ENCODE measurements at places on chromosomes 7 and 10.

DNA sequence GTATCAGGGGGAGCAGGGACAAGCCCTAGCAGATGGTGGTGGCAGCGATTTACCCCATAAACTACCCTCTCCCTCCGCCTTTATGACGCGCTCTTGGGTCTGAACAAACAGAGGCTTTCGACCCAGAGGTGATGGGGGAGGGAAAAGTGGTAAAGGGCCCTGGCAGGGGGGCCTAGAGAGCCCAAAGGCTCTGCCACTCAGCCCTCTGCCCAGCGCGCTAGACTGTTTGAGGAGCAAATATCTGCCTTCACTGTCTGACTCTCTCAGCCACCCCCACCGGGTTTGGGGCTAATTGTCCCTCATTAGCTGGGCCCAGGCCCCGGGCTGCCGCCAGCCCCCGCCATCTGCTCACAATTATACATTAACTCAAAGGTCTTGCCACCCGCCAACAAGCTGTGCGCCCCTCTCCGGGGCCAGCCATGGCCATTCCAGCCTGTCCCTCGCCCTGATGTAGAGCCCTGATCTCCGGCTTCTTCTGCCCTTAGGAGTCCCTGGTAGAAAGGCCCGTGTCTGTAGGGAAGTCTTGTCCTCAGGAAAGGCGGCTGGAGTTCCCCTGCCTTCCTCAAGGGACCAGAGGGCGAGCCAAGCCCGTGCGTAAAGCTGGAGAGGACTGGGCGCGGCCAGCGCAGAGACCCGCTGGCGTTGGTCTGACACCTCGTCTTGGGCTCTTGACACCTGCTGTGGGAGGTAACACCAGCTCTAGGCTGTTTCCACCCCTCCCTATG lies 1.9 kb upstream of the PAX4 start:
- DNase-seq, result no peak

GRCh38 chr10:104032144-104032775 lies 53.4 kb downstream of the COL17A1 start:
- no peak for DNase-seq

GRCh38 chr7:10875080-10875479 lies 98.6 kb upstream of the PHF14 start:
- no peak for DNase-seq

- no peak for DNase-seq
Measured at GRCh38 chr10:104267721-104268404, 1.1 kb upstream of the GSTO2 start.

- peak; percentile 19 for DNase-seq
Measured at GRCh38 chr10:28628184-28628893, 49.0 kb upstream of the BAMBI start.

DNA sequence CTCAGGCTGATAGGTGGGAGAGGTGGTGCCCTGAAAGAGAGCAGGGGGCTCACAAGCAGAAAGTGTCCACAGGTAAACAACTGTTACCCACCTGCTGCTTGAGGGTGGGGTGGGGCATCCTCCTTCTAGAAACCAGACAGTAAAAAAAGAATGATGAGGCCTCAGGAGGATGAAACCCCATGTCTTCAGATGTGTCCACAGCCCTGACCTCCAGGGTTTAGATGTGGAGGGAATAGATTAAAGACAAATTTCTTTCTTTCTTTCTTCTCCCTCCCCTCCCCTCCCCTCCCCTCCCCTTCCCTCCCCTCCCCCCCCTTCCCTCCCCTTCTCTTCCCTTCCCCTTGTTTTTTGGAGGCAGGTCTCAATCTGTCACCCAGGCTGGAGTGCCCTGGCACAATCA lies 333.5 kb upstream of the NUPR2 start:
- no peak for DNase-seq

DNA sequence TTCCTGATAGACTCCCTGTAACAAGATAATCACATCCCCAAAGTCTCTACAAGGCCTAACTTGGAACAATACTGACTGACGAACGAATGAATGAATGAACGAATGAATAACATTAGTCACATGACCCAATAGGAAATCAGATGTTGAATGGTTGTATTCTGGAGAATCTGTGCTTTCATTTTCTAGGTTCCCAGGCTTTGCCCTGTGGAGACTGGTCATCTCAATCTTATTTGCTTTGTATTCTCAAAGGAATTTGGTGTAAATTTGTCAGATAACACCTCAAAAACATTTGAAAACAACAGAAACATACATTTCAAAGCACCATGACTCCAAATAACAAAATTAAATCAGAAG lies 69.6 kb upstream of the COL1A2 start:
- DNase-seq, result no peak

DNA sequence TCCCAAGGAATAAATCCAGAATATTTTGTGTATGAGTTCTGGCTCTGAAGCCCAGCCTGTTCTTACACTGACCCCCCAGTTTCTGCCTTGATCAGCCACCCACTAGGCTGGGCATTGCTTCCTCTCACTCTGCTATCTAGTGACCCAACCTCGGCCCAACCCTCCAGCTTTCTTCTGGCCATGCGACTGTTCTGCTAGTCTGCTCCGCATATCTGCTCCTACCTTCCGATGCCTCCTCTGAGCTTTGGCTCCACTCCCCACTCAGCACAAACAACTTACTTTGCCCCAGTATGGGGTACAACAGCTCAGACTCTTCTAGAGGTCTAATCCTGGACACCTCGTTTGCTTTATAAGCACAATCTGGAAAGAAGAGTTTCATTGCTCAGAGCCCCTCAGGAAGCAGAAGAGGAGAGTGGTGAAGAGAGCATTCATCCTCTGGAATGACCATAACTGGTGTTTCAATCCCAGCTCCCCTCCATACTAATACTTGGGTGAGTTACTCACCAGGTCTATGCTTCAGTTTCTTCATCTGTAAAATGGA lies 99.6 kb downstream of the NPSR1 start:
- no peak for DNase-seq

DNA sequence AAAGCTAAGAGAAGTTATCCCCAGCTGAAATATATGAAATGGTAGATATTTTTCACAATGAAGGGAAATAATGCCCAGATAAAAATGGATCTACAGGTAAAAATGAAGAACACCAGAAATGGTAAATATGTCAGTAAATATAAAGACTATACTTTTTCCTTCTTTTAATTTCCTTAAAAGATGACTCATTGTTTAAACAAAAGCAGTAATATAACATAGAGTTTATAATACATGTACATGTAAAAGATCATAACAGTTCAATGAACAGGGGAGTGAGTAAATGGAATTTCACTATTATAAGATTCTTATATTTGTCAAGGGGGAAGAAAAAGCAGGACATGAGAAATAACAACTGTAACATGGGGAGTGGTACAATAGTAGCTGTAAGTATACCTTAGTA lies 7.4 kb downstream of the POT1 start:
- DNase-seq, result no peak

DNA sequence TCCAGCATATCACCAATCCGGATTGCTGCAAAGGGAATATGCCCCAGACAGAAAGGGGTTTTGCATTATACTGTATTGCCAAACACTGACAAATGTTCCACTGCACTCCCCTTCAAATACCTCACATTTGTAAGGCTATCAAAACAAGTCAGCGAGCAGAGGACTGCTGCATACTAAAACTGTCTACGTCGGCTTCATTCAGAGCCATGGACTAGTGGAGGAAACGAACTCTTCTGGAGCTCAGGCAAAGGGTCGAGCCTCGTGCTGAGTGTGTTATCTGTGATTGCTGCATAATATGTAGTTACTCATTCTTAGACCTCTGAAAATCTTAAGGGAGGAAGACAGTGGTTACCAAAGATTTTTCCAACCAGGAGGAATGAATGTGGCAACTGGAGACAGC lies 200.2 kb downstream of the DYNC1I1 start:
- no peak for DNase-seq

- no peak for DNase-seq
Measured at GRCh38 chr7:259751-260405, 30.1 kb upstream of the FOXL3 start.

DNA sequence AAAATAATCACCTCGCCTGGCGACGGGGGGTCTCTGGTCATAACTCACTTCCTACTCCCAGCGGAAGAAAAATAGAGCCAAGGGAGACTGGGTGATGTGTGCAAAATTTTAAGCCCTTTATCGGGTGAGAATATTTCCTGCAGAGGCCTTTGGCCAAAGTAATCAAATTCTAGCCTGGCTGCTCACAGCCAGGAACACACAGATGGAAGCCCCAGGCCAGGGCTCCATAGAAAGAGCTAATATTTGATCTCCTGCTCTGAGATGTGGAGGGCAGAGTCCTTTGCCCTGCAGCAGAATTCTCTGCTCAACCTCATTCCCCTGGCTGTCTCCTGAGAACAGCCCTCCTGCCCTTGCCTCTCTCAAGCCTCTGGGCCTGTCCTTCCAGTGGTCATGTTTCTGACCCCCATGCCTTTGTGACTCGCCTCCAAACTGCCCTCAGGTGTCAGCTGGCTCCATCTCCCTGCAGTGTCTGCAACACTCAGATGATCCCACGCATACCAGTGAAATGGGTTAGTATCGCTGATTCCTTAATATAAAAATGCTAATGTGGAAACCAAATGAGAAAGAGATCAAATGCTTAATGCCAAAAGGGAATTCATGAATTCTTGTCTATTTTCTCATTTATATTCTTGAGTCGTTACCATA lies 34.5 kb downstream of the FRMD4A start:
- no peak for DNase-seq

DNA sequence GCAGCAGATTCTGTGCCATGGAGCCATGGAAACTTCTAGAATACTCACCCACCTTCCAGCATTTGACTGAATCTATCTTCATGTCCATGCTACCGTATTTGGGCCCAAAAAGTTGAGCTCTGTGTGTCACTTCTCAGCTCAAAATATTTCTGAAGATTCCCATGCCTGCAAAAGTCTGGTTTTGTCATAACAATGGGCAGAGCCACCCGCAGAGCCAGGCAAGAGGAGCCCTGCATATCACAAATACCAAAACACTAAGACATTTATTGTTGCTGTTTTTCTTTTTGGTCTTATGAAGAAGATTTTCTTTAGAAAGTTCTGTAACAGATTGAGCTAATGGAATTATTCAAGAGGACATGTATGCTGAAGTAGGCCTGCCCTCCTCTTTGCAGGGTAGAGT lies 68.1 kb downstream of the PRTFDC1 start:
- no peak for DNase-seq

DNA sequence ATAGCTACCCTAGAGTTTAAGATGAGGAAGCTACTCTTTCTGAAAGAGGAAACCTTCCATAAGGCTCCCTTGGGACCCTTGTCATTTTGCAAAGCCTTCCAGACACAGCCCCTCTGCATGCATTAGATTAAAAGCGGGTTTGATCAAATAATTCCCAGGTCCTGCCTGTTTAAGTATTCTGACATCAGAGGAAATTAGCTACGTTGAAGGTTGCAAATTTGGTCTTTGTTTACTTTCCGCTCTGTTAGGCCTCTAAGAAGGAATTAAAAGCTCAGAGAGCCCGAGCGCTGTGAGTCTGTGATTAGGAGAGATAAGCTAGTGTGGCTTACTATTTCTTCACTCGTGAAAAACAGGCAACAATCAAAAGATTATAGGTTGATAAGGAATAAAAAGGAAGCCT lies 1.4 kb upstream of the THSD7A start:
- no peak for DNase-seq

DNA sequence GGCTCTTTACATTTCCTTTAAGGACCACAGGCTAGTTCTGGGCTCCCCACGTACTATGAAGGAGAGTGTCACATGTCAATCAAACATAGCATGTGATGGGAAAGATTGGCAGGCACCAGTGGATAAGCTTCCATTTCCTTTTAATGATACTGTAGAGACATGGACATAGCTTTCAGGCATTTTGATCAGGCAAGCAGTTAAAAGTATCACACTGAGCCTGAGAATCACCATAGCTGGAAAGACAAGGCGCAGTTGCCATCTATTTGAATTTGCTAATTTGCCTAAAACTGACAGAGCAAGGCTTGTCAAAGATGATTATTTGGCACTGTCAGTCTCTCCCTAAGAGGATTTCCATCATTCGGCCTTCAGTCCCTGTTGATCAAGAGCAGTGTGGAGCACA lies 263.4 kb upstream of the TAC1 start:
- no peak for DNase-seq

- no peak for DNase-seq
Measured at GRCh38 chr7:32890793-32891042, 842 bp downstream of the KBTBD2 start.

GRCh38 chr7:92768501-92769393 lies 67.6 kb downstream of the CDK6 start:
- no peak for DNase-seq

DNA sequence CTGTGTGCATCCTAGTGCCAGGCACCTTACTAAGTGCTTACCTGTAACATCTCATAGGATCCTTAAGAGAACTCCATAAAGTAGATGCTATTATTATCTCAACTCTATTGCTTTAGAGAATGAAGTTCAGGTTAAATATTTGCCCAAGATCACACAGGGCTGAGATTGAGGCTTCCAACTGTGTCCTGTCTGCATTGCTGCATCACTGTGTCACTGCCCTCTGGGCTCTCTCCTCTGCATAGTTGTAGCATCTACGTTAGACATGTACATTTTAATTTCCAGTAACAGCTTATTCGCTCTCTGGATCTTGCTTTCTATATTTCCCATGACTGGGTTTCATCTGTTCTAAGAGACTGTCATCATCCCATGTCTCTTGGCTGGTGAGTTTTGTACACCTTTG lies 63.6 kb upstream of the FZD8 start:
- no peak for DNase-seq

Measured in central memory CD8-positive, alpha-beta T cell (primary cell).